Activated T-cell treated with anti-CD3 and anti-CD28 coated beads, Interleukin-2, amount 50 U/mL, for 1 hour (primary cell): ENCODE measurements at places on chromosomes 1 and 21.

- peak; percentile 13 for DNase-seq
Measured at GRCh38 chr1:228074954-228075730, 7.4 kb upstream of the ARF1 start.

DNA sequence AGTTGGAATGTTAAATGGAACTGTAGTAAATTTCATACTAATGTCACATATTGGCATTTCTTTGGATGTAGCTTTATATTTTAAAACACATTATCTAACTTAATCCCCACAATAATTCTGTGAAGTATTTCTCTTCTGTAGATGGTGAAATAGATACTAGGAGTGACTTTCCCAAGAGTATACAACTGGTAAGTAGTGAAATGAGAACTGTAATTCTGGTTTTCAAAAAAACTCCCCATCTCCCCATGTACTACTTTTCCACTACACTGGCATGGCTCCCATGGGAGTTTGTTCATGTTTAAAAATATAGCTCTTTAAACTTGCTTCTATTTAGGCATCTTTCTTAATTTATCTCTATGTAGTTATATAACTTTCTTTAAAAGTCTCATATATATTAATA is 10.2 kb downstream of the CHML start:
- no peak for DNase-seq

DNA sequence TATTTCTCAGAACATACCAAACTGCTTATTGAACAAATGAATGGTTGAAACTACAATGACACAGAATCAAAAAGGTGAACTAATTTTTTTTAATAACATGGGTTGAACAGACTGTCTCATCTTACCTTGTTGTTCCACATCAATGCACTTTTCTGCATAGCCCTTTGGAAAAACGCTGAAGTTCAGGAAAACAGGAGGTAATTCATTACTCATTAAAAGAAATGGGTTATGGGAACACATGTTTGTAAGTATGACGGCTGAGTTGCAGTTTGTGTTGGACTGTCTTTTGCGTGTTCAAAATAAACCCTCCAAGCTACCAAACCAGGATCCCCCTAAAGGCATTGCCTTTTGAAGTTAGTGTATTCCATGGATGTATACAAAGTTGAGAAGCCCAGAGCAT is 514.9 kb upstream of the PKN2 start:
- DNase-seq: no peak

DNA sequence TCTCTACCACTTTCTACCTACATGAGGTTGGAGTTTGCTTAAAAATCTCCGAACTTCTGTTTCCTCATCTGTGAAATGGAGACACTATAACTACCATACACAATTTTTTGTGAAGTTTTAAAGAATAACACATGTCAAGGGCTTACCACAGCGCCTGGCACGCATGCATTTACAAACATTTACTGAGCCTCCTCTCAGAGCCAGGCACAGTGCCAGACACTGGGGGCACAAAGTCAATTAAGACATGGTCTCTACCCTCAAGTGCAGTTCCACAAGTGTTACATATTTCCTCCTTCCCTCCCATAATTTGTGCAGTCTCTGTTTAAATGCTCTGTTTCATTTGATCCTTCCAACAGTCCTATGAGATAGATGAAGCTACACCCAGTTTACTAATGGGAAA is 356.4 kb upstream of the ESRRG start:
- DNase-seq: no peak

DNA sequence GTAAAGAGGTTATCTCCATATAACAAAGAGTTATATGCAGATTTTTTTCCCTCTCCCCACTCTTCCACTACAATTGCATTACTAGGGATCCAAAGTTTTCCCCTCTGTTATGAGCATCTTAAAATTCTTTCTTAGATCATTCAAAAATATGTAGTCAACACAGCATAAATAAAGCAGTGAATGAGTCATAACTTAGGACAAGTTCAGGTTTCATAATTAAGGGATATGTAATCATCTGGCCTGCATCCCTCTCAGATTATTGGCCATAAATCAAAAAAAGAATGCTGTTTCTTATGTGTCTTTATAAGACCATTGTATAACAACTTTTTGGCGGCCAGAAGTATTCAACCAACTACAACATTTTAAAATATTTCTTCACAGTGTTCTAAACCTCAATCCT is 1526.1 kb downstream of the KCNT2 start:
- DNase-seq: no peak

DNA sequence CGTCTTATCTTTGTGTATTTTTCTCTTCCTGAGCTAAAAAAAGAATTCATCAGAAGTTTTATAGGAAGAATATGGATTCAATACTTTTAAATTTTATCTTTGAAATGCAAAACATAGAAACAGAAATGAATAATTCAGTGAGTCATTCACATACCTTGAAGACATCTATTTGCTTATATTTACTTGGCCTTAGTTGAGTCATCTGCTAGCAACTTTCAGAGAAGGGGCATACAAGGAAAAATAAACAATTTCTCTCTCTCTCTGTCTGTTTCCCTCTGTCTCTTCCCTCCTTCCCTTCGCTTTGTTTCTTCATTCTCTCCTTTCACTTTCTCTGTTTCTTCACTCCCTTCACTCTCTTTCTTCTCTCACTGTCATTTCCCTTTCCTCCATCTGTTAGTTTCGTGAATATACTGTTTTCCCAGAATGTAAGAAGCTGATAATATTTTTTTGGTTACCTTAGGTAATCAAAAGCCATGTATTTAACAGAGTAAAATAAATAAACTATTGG is 477.2 kb downstream of the BRINP3 start:
- DNase-seq: no peak

- DNase-seq: no peak
Measured at GRCh38 chr1:230587061-230587460, 55.2 kb upstream of the COG2 start.

DNA sequence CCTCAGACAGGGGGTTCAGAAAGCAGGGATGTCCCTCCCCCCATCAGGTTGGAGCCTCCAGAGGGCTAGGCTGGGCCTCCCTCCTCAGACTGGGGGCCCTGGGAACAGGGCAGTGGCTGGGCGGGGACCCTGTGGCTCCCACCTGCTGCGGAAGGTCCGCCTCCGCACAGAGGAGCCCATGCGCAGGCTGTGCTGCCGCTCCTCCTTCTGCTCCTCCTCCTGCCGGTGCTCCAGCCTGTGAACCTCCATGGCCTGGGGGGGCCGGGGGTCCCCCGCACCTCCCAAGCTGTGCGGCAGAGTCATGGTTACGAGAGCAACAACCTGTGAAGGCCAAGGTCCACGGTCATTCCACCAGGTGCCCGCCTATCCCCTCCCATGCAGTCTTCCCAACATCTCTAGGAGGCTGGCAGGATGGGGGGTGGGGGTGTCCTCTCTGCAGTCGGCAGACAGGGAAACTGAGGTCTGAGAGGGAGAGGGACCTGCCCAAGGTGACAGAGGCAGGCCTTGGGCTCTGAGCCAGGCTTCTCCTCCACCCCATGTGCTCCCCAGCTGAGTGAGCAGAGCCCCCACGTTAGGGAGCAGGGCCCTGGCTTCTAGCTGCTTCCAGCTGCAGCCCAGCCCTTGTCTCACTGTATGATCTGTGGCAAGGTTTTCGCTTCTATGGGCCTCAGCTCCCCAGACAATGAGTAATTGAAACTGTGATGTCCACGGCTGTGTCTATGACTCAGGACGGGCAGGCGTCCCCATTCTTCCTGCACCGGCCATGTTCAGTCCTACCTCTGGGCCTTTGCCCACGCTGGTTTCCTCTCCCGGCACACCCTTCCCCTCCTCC is 3.4 kb downstream of the MYOM3 start:
- DNase-seq: no peak

DNA sequence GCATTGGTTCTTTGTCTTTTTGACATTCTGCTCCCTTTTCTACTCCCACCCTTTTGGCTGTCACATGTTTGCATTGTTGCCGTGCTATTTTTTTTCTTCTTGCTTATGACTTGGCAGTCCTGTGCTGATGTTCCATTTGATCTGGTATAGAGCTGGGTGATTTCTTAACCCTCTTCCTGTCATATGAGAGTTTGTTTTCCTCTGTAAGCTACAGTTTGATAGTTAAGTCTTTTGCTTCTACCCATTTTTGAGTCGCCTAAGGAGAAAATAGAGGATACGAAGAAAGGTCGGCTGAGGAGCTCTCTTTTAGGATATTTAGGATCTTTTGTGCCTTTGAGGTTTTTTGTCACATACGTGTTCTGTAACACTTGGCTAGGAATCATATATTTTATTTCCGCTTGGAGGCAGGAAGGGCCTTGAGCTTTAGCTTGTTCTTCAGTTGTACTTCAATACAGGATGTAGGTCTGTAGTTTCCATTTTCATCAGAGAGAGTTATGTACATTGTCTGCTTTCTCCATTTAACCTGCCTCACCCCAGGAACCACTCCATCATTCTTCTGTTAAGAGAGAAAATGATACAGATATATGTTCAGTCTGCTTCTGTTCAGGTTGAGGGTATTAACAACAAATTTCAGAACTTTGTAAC is 150.7 kb downstream of the BACH1 start:
- no peak for DNase-seq
